ENCODE measurements at places on chromosomes 5 and 9.

- DNase-seq = no peak
Measured at GRCh38 chr9:108836319-108836718, 19.5 kb downstream of the ACTL7B start.

DNA sequence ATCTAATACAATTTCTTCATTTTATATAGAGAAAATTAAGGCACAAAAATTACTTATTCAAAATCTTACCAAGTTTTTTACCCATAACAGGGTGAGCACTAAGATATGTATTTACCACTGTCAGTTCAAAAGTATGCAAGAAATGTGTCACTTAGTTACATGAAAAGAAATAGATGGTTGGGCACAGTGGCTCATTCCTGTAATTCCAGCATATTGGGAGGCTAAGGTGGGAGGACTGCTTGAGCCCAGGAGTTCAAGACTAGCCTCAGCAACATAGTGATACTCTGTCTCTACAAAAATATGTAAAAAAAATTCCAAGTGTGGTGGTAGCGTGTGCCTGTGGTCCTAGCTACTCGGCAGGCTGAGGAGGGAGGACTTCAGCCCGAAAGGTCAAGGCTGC, 19.4 kb downstream of the YIPF5 start:
- no peak for DNase-seq

DNA sequence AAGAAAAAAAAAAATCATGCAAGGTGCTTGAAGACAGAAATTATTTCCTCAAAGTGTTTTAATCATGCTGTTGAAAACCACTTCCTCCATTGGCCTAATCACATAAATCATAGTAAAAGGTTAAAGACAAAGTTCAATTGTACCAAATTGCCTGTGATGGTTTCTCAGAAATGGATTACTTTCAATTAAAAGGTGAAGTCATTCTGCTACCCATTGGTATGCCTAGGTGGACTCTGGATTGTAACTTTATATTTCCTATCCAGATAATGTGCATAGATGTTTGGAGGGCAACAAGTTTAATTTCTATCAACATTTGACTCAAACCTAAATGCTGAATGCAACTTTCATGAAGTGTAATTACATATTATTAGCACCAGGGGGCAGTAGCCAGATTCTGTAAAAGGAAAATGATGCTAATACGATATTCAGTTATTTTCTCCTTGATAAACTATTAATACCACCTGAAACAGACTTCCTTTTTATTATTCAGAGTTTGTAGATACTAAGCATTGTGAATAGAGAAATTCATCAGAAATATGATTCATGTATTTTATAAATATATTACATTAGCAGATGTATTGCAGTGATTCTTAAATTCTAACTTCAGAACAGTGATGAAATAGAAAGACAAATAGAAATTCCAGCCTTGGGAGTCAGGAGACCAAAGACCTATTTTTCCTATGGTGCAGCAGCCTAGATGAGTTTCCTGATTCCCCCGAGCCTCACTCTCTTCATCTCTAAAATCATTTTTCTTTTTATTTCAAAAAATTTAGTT, 148.2 kb downstream of the CAAP1 start:
- DNase-seq = no peak

- DNase-seq = no peak
Measured at GRCh38 chr5:107524111-107524510, 146.6 kb downstream of the EFNA5 start.

DNA sequence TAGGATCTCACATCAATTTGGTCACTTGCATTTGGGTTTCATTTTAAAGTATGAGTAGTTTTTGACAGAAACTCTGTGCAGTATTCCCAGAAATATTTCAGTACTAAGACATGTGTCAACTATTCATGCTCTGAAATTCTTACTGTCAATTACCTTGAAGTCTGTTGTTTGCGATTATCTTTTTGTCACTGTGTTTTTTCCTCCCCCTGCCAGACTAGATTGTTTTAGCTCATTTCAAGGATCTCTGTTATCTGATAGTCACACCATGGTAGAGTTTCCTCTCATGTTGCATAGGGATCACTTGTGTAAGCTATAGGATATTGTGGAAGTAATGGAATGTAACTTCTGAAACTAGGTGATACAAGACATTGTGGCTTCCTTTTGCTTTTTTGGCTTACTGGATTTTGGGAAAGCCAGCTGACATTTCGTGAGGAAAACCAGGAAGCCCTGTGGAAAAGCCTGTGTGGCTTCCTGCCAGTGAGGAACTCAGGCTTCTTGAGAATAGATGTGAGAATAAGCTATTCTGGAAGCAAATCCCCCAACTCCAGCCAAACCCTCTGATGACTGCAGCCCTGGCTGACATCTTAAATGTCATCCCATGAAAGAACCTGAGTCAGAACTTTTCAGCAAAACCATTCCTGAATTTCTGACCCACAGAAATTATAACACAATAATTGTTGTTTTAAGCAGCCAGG, 122.2 kb downstream of the FGF10 start:
- no peak for DNase-seq
